M059J (cell line): ENCODE measurements at places on chromosomes 2 and 18.

DNA sequence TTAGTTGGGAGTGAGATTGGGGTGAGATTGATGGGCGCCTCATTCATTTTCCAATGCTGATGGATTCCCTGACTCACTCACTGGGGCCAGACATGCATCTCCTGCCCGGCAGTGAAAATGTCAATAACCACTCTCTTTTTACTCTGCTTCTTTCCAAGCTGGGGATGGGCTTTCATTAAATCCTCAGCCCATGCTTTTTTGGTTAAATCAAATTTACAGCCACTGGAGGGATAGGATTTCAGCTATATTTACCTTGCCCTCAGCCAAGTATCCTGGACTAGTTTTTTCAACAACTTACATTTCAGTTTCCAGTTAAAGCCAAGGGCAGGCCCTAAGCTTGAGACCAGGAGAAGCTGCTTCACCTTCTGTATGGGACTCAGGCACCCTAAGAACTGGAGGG is 162.8 kb downstream of the TSN start:
- DNase-seq = no peak

DNA sequence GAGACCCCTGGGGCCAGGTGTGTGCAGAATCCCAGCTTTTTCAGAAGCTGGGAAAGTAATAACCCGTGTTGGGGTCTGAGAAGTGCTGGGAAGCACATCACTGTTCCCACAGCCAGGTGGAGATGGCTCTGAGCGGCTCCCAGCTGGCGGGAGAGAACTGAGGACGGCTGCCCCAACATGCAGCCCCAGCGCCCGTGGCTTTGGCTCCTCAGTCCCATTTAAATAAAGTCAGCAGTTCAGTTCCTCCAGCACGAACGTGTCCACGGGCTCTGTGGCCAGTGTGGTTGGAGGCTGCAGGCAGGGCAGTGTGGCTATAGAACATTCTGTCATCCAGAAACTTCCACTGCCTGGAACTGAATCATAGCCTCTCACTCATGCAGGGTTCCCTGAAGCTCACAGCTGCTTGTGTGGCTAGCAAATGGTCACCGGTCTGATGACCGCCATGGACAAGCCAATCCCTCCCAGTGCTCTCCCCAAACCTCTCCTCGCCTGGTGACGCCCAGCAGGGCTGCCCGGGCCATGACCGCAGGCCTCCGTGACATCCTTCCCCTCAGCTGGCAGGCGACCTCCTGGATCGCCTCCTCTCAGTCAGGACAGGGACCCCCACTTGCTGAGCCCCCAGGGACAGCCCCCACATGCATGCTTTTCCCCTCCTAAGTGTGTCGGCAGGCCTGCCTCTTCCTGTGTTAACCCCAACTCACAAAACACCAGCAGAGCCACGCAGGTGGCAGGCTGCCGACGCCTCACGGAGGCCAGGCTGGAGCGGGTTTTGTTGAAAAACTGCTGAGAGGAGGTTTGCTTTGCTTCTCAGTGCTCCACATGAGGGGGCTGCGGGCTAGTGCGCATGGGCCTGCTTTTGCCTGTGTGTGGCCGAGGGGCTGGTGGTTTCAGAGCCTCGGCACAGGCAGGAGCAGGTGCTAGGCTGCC is 1.3 kb downstream of the RTP5 start:
- DNase-seq = no peak

DNA sequence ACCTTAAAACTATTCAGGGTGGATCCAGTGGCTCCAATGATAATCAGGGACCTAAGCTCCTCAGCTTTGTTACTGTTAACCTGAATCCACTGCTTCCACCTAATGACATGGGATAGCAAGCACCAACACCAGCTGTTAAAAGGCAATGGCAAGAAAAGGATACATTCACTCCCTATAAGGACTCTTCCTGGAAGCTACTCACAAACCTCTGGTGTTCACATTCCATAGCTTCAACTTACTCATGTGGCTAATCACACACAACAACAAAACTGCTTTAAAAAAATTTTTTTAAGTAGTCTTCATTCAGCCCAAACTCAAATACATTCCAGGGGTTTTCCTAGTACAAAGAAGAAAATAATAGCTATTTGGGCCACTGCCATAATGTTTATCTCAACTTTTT is 24.5 kb downstream of the ROCK2 start:
- no peak for DNase-seq

DNA sequence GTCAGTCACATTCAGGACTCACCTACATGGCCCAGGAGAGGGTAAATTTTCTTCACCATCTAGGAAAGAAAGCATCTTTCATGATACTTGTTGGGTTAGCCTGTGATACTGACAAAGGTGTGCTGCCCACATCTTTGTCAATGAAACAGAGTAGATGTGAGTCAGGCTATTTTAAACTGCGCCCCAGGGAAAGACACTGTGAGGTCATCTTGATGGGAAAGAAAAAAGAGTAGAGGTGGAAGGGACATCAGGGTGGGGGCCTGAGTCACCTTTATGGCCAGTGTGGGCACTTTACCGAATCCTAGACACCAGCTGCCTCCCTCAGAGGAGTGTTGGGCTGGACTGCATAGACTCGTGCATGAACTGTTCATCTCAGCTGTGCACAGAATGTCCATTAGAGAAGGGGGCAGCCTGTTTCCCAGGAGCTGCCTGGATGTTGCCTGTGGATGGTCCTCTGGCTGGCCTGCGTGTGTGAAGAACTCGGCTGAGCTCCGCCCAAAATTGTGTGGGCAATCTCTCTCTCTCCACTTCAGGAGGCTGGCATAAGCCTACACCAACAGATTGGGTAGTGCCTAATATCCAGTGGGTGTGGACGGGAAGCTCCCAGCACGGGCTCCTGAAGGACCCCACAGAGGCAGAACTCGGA is 278.7 kb upstream of the PXDN start:
- peak; percentile 52 for DNase-seq

GRCh38 chr2:188734691-188735090 is 239.5 kb upstream of the COL3A1 start:
- DNase-seq = peak; percentile 9

DNA sequence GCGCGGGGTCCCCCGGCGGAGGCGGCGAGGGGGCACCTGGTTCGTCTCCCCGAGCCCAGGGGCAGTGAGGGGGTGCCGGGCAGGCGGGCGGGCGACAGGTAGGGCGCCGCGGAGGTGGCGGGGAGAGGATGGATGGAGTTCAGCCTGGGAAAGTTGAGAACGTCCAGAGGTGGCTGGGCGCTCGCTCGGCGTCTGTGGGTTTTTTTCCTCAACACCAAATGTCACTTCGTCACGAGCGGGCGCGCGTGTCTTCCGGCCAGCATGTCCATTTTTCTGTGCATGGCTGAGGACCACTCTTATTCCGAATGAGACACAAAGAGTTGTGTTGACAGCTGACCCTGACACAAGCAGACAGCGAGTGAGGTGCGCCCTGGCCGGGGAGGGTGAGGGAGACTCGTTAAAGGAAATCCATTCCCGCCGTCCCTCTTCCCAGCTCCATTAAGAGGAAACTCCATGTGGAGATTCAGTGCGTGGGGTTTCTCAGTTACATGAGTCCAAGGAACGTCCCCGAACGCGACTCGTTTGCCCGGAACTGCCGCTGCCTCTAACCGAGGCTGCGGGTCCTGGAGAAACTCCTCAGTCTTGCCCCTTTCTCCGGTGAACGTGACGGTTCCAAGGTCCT is 859 bp downstream of the GREB1L start:
- DNase-seq = peak; percentile 53
